ENCODE measurements at places on chromosomes 5 and 9.

GRCh38 chr9:98536542-98537173 is 172.1 kb downstream of the GABBR2 start:
- no peak for DNase-seq

- no peak for DNase-seq
Measured at GRCh38 chr9:112043423-112043822, 131.7 kb downstream of the SUSD1 start.

DNA sequence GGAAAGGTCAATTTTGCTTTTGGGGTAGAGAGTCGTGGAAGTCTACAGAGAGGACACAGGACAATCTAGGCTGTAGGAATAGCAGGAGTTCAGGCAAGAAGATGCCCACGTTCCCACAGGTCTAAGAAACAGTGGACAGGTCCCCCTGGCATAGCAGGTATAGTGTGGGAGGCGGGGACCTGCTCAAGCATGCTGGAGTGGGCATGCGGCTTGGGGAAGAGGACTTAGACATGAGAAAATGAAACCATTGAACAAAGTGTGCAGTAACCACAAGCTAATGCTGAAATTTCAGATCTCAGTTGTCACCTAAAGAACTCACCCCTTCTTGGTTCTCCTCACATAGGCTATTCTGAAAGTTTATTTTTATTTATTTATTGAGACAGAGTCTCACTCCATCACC is 142.8 kb upstream of the EFNA5 start:
- no peak for DNase-seq

DNA sequence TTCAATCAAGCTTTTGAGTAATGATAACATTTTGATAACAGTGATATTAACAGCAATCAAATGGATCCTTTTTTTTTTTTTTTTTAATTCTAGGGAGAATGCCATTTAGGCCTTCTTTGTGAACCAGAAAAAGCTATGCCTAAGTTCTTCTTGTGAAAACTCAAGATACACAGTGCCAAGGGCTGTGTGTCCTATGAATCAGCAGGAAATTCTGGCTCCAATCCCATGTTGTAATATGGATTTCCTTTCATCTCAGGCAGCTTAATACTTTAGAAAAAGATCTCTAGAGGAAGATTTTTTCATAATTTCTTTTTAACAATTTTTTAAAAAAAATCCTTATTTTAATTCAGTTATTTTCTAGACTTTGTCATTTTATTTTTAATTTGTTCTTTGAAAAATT is 96.1 kb downstream of the NUDT12 start:
- no peak for DNase-seq

- no peak for DNase-seq
Measured at GRCh38 chr9:81680506-81680905, 8.8 kb downstream of the TLE1 start.

- DNase-seq, result peak; percentile 60
Measured at GRCh38 chr5:109690975-109691574, 1.3 kb downstream of the MAN2A1 start.
